ENCODE measurements at places on chromosomes 16 and 17.

GRCh38 chr17:40095944-40096791, 4.2 kb downstream of the NR1D1 start:
- no peak for DNase-seq

GRCh38 chr16:78607465-78607864, 508.0 kb downstream of the WWOX start:
- no peak for DNase-seq

- no peak for DNase-seq
Measured at GRCh38 chr17:41176744-41177387, 1.2 kb downstream of the KRTAP4-2 start.

DNA sequence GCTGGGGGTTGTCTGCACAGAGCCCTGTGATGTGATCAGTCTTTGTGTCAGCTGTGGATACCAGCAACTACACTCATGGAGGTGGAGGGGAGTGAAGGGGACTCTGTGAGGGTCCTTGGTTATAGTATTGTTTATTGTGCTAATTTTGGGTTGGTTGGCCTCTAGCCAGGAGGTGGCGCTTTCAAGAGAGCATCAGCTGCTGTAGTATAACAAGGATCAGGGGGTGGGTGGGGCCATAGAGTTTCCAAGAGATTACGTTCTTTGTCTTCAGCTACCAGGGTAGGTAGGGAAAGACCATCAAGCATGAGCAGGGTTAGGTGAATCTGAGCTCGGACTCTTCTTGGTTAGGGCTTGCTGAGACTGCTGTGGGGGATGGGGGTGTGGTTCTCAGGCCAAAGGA, 97.1 kb upstream of the HS3ST3A1 start:
- DNase-seq = no peak

DNA sequence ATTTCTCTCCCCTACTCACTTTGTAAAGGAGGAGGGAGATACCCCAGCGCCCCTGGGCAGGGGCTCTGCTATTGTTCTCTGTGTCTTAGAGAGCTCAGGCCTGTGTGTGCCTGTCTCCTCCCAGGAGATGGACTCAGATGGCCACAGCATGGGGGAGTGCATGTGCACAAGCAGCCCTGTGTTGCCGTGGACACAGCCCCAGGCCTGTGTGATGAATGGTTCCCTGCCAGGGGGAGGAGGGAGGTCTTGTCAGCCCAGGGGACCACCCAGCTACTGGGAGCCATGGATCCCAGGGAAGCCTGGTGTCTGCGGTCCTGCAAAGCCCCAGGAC, 26.3 kb downstream of the GINS2 start:
- no peak for DNase-seq

DNA sequence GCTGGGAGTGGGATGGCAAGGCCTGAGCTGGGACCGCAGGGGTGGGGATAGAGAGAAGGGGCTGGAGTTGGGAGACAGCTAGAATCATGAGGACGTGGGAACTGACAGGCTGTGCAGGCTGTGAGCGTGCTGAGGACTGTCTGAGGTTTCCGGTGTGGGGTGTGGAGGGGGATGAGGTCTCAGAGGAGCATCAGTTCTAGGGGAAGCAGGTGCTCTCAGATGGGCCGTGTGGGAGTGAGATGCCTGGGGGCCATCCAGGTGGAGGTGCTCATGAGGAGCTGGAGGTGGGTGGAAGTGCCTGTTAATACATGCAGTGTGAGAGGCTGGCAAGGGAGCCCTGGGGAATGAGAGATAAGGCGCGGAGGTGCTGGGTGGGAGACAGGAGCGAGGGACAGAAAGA, 27.2 kb downstream of the HASPIN start:
- no peak for DNase-seq
